ENCODE measurements at places on chromosomes 5 and 9. TPM values are rescaled to one million over a fixed set of nuclear protein-coding genes. Genes with fewer than 3 reads are reported as not detected.
A peak's percentile ranks its signal among the peaks of the same experiment; 100 is the strongest.

DNA sequence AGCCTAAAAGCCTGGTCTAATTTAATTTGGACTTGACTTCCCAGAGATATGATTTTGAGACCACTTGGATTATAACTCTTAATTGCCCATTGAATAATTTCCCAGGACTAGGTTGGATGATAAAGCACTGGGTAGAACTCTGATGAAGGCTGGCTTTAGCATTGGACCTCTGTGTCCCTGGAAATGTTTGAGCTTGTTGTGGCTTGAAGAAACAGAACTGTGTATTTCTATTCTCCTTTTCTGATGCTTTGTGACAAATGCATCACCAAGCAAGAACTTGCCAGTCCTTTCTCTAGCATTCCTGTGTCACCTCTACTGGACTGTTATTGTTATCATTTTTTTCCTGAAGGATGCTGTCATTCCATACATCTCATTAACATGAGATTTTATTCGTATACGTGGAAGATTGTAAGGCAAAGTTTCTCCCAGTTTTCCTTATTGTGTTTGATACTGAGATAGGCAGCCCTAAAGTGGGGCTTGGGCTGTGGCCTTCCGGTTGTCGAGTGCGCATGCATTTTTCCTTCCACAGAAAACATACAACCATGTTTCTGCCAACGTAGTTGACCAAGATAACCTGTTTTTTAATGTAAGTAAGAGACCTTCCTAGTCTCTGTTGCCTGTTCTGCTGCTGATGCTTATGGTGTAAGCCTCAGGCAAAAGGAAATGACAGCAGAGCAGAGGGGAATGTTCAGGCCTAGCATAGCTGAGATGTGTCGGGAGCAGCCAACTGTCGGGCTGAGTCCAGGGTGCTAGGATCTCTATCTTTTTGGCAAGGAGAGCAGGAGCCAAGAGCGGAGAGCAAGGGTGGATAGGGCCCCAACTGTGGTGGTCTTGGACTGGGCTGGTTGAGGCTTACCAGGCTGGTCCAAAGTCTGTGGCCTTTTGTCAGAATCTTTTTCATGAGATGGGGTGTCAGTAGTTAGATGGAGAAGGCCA, 2.3 kb downstream of the NTRK2 start:
- DNase-seq, result no peak

GRCh38 chr5:96227957-96228356, 205.1 kb downstream of the PCSK1 start:
- no peak for DNase-seq

DNA sequence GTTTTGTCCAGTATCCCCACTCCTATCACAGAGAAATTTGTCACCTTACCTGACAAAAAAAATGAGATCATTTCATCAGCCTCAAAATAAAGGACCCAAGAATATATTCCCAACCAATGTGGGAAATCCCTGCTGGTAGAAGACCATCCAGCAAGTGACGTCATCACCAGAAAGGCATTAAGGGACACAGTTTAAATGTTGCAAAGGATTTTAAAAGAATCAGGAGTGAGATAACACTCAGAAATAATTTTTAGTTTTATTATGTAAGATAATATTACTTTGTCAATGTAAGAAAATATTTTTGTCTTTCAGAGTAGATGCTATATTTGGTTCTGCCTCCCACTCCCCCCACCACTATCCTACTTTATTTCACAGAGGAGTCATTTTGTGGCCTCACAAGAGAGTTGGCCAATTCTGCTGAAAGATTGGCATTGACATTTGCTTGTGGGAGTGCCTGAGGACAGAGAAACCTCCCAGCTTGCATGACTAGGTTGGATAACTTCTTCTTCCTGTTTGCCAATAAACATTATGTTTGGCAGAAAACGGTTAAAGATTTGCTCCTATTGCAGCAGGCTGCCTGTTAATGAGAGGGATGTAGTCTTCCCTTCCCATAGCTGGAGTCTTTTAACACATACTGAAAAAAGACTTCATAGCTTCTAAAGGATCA, 288.6 kb upstream of the DAB2 start:
- no peak for DNase-seq

- no peak for DNase-seq
Observed at GRCh38 chr9:70100362-70100761, 56.7 kb downstream of the MAMDC2 start.

DNA sequence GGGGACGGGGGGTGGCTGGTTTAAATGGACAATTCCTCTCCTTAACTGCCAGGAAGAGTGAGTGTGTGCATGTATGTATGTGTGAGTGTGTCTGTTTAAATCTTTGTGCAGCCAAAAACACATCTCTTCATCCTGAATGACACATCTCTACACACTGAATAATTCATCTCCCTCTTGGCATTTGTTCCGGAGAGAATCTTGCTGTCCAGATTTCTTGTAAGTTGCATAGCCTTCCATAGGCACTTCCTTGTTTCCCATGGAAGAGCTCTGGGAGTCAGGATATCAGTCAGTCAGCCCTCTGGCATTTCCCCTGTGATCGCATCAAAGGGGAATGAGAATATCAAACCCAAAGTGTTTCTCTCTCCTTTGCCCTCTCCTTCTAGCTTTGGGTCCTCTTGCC, 74.7 kb downstream of the WWC1 start:
- DNase-seq, result no peak

- DNase-seq, result peak; percentile 46
Observed at GRCh38 chr9:118809160-118809625, 560.0 kb downstream of the BRINP1 start.

GRCh38 chr5:172644266-172644665, 3.2 kb downstream of the NEURL1B start:
- DNase-seq, result no peak

DNA sequence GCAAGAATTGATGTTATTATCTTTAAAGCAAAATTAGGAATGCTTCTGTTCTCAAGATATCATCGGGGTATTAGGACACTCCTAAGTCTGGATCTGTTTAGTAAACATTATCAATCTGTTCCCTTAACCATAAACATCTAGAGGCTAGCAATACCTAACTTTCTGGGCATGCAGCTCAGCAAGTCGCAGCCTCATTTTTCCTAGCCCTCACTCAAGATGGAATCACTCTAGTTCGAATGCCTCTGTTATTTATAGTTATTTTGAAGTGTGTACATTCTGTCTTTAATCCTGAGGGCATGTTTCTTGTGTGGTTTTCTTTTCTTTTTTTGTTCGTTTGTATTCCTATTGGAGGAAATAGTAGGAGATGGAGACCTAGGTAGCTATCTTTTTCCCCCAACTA, 66.9 kb downstream of the FER start:
- no peak for DNase-seq

DNA sequence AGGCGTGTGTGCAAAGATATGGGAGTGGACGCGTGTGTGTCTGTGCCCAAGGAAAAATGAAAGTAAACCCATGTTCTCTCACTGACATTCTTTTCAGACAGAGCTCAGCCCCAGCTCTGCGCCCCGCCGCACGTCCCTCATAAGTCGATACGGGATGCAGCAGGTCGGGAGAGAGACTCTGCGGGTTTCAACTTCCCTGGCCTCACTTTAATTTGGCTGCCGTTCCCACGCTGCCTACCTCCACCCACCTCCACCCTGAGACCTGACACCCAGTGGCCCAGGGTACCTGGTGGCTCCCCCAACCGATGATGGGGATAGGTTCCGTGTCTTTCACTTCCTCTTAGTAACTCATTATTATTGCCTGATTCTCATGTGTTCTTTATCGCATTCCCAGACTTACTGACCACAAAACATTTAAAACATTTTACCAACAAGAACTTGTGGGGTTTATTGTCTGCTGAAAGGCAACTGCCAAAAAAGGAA, 19.4 kb downstream of the LHX2 start:
- no peak for DNase-seq

GRCh38 chr5:173239233-173239593, 4.2 kb upstream of the NKX2-5 start:
- no peak for DNase-seq

PCDHA12 gene
- 0.75 TPM for total RNA-seq

ITGA2 gene
- 2.2 TPM for total RNA-seq
